ENCODE measurements at places on chromosomes 11 and 22.
A peak's percentile ranks its signal among the peaks of the same experiment; 100 is the strongest.

- DNase-seq = no peak
Measured at GRCh38 chr11:59957094-59957493, 6.7 kb upstream of the OOSP4A start.

GRCh38 chr11:92070026-92070889, 154.4 kb upstream of the FAT3 start:
- no peak for DNase-seq

DNA sequence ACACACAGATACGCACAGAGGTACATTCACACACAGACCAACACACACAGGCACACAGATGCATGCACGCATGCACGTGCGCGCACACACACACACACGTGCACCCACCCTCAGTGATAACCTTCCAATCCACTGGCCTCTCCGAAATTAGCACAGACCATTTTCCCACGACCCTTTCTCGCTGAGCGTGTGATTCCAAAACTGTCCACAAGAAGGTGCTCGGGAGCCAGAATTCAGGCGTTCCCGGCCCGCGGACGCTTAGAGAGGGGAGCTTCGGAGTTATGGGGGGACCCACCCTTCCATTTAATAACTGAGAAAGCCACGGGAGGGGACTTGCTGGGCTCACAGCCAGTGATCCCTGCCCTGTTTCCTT, 33.8 kb upstream of the SLC35C1 start:
- no peak for DNase-seq

DNA sequence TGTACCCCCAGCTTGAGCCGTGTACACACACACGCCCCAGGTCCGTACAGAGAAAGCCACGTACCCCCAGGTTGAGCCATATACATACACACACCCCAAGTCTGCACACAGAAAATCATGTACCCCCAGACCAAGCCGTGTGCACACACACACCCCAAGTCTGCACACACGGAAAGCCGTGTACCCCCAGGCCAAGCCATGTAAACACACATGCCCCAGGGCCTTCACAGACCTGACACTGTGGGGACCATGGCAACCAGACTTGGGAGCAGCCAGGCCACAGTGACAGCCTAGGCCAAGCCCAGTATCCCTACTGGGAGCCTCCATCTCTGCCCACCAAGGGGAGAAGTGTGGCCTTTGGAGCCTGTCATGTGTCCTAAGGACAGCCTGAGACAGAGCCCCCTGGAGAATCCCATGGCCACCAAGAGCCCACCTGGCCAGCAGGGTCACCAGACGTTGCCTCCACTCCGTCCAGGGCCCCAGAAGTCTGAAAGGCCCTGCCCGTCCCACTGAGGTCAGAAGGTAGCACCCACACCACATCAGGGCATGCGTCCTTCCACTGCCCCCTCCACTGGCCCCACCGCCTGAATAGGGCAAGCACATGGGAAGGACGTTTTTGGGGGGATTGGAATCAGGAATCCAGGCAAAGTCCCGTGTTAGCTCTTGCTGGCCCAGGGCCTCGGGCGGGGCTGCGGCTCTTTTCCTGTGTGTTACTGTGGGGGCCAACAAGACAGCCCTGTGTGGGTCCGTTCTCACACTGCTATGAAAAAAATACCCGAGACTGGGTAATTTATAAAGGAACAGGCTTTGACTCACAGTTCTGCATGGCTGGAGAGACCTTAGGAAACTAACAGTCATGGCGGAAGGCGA, 636.7 kb downstream of the TBC1D22A start:
- no peak for DNase-seq

- no peak for DNase-seq
Measured at GRCh38 chr11:61092280-61092766, 10.0 kb upstream of the CD5 start.

- no peak for DNase-seq
Measured at GRCh38 chr22:28627791-28628190, 51.8 kb downstream of the TTC28 start.

- DNase-seq = no peak
Measured at GRCh38 chr11:134665571-134666270, 253.7 kb upstream of the B3GAT1 start.

GRCh38 chr22:19990609-19991394, 25.8 kb downstream of the ARVCF start:
- DNase-seq = no peak

DNA sequence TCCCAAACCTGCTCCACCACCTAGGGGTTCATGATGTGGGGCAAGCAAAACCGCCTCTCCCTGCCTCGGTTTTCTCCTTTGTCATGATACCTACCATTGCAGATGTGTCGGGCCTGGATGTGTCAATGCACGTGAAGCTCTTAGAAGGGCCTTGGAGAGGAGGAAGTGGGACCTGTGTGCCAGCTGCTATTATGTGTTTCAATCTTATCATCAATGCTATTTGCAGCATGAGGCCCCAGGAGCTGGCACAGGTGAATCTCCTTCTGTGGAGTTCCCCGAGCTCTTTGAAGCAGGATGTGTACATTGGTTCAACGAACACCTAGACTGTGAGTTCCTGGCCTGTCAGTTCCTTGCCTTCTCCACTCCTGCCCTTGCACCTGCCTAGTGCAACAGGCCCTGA, 331.6 kb downstream of the CTTN start:
- no peak for DNase-seq

GRCh38 chr22:24772493-24773220, 1.9 kb downstream of the PIWIL3 start:
- DNase-seq = no peak

- DNase-seq = no peak
Measured at GRCh38 chr22:29309332-29310064, 3.0 kb downstream of the GAS2L1 start.

- DNase-seq = no peak
Measured at GRCh38 chr11:108819957-108820356, 155.1 kb downstream of the DDX10 start.

- no peak for DNase-seq
Measured at GRCh38 chr11:66326261-66327111, 9.6 kb upstream of the CD248 start.

- no peak for DNase-seq
Measured at GRCh38 chr11:133579165-133580031, 47.1 kb upstream of the OPCML start.

DNA sequence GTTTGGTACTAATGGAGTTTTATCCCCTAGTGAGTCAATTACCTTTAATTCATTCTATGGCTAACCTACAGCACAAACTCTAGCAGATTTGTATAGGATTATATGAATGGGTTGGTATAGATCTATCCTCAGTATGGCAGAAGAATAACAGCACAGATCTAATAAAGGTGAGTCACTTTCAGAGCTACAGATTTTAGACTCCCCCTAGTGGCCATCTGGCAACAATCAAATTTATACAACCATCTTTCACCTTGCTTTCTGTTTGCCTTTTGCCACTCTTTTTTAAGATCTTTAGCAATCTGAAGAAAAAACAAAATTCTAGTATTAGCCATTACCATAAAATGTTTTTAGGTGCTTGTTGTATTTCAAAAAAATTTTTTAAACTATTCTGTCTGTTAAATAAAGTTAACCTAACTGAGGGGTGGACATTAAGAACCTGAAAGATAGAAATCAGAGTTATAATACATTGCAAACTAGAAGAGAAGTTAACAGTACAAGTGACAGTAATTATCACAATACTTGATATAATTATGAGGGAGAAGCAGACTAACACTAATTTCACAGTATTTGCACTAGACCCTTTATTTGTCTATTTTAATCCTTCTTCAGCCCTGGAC, 25.8 kb downstream of the DDIAS start:
- peak; percentile 7 for DNase-seq

DNA sequence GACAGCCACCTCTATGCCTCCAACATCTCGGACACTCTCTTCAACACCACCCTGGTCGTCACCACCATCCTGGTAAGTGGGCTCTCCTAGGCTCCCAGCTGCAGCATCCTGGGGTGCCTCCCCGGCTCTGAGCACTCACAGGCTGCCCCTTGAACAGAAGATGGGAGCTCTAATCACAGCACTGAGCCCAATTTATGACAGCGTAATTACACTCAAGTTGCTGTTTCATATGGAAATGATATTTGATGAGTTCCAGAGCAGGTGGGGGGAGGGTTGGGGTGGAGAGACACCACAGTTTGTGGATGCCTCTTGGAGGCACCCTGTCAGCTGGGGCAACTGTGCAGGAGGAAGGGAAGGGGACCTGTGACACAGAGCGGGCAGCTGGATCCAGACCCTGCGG, 125.3 kb upstream of the TBCEL start:
- DNase-seq = no peak

GRCh38 chr22:33678523-33678922, 241.8 kb downstream of the LARGE1 start:
- DNase-seq = no peak

GRCh38 chr11:65330544-65330943, 3.1 kb upstream of the DPF2 start:
- no peak for DNase-seq

- no peak for DNase-seq
Measured at GRCh38 chr11:36150986-36151385, 138.2 kb downstream of the COMMD9 start.

DNA sequence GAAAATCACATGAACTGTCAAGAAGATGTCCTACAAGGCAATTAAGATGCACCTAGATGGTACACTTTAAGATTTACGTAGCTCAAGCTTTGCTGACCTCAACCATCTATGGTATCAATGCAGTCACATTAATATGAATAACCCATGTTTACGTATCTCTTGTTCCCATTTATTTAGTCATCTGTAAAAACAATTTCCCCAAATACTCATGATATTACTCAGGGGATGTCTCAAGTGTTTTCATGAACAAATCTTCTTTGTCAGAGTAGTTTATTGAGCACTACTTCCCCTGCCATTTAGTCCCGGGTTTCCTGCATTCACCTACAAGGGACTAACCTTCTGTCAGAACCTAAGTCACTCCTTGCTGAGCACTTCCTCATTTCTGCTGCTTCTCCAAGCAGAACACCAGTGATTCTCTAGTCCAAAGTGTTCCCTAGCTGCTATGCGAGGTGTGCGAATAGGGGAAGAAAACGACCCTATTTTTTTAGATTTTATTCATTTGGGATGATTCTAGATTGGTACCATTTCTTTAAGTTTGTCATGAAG, 554.3 kb upstream of the LRRC4C start:
- DNase-seq = no peak

DNA sequence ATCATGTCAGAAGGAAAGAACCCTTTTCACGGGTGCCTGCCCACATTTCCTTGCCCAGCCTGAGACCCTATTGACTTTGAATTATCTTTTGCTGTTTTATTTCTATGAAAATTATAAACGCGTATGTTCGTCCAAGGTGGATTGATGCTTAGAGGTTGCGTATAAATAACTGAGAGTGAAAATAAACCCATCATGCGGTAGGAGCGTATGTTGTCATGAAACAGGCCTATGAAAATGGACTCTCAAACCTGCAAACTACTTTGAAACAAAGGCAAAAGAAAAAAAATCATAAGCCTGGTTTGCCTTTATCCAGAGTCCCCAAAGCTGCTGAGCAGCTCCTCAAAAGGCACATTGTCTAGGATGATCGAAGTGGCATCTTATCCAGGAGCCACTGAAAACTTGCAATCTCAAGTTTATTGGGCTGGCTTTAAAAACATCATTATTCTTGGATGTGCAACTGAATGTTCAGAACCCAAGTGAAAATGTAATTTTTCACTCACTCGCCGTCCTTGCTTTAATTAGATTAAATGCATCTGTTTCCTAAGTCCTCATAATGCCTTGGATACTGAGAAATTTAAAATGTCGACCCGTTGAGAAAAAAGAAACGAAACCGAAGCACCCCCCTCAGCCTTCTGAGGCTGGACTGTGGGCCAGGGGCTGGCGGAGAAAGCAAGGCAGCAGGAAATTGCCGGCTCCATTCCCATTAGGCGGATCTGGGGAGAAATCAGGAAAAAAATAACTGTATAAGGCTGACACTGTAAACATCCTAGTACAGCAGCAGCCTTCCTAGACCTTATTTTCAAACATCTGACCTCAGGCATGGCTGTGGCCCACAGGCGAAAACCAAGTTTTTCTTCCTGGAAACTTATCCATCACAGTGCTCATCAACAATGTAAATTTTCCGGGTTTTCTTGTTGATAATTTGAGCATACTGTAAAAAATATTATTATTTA, 82.9 kb upstream of the PPARA start:
- no peak for DNase-seq

DNA sequence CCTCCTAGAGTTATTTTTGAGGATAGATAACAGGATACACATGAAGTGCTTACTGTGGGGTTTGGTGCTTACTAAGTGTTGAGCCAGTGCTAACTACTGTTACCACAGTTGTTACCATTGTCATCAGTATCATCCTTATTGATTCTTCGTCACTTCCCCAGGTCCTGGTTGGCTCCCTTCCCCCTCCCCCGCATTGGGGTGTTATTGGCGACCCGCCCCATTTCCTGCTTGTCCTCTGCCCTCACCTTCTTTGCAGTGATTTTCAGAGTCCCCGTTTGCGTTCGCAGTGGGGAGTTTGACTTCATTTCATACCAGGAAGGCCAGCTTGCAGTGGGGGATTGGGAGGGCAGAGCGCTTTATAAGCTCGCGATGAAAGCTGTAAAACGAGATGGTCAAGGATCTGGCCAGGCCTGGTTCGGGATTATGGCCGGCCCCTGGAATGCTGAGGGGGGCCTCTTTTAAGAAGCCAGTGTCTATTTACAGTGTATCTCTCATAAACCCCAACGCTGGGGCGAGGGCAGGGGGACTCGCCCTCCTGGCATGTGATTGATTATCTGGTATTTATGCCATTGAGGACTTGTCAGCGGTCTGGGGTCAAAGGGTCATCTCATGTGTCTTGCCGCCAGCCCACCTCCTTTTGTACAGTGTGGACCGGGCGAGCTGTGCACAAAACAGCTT, 84.6 kb upstream of the NNMT start:
- DNase-seq = no peak

GRCh38 chr11:3195251-3196160, 23.1 kb downstream of the MRGPRG start:
- DNase-seq = no peak

DNA sequence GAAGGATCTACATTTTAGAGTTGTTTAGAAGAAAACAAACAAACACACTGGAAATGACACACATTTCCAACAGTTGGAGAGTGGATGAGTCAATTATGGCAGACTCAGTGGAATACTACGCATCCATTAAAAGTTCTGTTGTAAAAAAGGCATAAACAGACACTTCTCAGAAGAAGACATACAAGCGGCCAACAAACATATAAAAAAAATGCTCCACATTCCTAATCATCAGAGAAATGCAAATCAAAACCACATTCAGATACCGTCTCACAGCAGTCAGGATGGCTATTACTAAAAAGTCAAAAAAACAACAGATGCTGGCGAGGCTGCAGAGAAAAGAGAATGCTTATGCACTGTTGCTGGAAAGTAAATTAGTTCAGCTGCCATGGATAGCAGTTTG, 298.2 kb downstream of the DDX10 start:
- no peak for DNase-seq

- DNase-seq = peak; percentile 0
Measured at GRCh38 chr22:26398741-26399153, 30.3 kb upstream of the ASPHD2 start.
